Hippocampal formation (tissue), 2 donors: ENCODE measurements at places on chromosomes 13 and 19.

- no peak for DNase-seq
These were observed 174.8 kb downstream of the KDM4B start for GRCh38 chr19:5143471-5144411.

GRCh38 chr19:10858204-10858828, 10.1 kb downstream of the C19orf38 start:
- no peak for DNase-seq

GRCh38 chr19:55487924-55488687, at the start of gene SSC5D:
SSC5D (plus strand) TSS chr19:55488436; CDS start chr19:55488590, 154 bp downstream.
- DNase-seq = peak; percentile 28

DNA sequence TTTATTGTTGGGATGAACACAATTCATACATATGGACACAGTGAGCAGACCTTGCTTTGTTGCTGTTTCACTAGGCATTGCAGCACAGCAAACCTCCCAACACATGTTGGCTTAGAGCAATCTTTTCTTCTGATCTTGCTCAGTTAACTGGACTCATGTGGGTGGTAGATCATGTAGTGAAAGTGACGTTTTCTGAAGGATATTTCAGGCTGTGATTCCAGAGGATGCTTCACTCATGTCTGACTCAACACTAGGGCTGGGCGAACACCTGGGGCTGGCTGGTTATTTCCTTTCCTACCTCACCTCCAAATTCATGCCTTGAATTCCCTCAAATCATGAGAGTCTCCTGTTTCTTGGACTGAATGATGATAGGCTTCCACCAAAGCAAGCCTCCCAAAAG, 14.3 kb upstream of the LGALS13 start:
- DNase-seq = no peak

GRCh38 chr19:3224346-3225168, at the start of gene CELF5:
CELF5 (plus strand) TSS chr19:3224661; CDS start chr19:3224740, 79 bp downstream.
- peak; percentile 10 for DNase-seq

DNA sequence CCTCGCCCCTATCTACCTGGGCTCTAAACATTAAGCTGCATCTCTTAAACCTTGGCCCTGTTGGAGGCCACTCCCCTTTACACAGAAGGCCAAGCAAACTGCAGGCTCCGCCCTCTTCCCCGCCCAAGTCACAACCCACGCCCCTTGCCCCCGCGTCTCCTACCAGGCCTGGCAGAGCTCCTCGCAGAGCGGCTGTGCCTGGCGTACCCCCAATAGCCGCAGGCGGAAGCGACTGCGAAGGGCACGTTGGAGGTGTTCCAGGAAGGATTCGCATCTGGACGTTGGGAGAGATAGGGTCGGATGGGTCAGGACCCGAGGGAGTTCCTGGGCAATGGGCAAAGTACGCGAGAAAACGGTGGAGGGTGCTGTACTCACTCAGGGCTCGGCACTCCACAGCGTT, 5.9 kb downstream of the RTBDN start:
- DNase-seq = no peak

DNA sequence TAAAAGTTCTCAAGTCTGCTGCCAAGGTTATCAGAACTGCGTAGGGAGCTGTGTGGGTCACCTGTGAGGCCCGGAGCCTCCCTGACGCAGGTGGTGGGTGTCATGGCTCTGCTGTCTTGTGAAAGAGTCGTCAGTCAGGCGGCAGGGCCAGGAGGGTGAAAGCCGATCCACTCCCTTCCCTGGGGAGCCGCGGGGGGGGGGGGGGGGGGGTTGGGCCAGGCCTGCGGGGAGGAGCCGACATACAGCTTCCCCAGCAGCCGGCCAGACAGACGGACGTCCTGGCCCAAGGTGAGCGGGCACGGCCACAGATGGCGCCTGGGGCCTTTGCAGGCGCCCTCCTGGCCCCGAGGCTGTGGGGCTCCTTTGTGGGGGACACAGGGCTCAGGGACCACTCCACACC, 12.4 kb downstream of the SBNO2 start:
- DNase-seq = no peak

DNA sequence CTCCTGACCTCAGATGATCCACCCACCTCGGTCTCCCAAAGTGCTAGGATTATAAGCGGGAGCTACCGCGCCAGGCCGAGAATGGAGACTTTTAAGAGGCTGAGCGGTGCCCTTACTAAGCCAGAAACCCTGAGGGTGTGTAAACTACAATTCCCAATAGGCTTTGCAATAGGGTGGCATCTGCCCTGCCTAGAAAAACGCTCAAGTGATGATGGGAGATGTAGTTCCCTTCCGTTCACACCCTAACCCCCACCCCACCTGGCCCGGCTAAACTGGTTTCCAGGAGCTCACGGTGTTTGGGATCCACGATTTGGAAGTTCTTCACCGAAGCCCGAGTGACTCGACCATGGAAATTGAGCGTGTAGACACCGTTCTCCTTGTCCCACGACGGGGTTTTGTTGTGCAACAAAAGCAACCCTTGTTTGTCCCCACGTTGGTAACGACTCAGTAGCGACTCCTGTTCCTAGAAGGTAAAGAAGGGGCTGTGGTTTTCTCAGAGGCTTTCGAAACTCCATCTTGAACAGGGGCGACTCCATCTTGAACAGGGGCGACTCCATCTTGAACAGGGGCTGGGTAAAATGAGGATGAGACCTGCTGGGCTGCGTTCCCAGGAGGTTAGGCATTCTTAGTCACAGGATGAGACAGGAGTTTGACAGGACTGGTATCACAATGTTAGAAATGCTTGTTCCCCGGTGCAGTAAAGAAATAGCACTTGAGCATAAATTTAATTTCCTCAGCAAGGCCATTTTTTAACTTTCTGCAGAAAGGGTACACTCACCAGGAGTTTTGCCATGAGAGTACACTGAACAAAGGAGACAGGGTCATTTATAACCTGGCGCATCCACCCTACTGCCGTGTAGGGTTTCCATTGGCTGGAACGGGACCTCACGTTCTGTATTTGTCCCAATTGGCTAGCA, 9.8 kb downstream of the PPP1R15A start:
- no peak for DNase-seq

- DNase-seq = no peak
These were observed 133.7 kb downstream of the RAP2A start for GRCh38 chr13:97567510-97568243.

DNA sequence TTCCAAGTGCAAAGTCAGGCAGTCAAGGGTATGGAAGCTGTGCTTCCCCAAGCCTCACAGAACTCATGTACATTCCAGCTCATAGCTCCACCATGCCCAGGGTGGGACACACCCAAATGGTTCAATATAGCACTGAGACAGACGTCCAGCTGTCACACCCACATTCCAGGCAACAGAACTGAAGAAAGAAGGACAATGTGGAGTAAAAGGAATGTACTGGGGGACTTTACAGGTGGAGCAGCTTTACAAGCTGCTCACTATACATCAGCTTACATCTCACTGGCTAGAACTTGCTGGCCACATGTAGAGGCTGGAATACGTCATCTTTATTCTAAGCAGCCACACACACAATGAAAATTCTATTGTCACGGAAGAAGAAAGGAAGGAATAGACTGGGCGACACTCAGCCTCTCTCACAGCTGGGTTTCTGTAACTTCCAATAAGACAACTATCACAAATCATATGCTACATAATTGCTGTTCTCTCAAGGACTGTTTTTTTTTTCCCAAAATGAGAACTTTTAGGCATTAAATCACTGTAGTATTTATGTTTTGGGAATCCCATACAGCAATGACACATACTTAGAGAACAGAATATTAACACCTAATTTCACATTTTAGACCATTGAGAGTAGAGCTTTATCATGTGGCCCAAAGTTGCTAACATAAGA, 86.1 kb downstream of the KLF12 start:
- DNase-seq = no peak

DNA sequence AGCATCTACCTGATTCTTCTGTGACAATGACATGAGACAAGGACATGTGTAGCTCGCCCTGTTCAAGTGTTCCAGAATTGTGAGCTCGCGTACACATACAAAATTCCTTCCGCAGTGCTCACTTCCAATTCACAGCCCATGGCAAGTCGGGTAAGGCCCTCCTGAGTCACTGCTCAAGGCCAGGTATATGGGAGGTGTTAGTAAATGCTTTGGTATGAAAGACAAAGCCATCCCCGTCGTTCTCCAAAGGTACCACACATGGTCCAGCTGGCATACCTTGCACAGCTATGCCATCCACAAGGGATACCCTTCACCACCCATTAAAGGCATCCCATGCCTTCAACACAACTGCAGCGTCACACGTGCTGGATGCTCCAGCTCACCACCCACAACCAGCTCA, 4.4 kb upstream of the ELL start:
- DNase-seq = no peak

DNA sequence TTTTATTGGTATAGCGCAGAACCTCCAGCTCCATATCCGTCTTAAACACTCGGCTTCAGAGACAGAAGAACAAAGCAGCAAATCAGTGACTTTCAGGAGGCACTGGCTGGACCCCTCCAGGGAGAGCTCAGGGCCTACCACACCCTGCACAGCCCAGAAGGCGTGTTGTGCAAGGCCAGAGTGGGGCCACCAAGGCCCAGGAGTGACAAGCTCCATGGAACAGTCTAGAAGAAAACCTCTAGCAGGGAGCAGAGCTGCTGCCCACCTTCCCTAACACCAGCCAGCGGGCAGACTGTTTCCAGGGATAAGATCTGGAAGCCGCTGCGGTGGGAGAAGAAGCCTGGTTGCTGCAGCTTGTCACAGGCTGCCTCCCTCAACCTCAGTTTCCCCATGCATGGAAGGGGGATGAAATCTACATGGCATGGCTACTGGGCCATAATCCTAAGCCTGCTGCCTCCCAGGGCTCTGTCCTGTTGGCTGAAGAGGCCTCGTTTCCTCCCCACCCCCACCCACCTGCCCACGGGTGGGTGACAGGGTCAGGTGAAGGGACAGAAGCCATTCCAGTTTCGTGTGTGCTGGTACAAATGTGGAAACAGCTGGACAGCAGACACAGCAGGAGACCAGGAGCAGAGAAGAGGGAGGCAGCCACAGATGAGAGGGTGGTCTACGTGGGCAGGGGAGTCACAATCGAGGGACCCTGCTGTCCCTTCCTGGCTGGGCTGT, 57.4 kb downstream of the PEPD start:
- DNase-seq = no peak

GRCh38 chr13:34352958-34353357, 535.0 kb downstream of the RFC3 start:
- DNase-seq = no peak

DNA sequence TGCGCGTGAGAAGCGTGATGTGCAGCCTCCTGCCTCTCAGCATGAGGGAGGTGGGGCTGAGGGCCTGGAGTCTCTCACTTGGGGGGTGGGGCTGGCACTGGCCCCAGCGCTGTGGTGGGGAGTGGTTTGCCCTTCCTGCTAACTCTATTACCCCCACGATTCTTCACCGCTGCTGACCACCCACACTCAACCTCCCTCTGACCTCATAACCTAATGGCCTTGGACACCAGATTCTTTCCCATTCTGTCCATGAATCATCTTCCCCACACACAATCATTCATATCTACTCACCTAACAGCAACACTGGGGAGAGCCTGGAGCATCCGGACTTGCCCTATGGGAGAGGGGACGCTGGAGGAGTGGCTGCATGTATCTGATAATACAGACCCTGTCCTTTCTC, 8.7 kb downstream of the CD177 start:
- no peak for DNase-seq

- no peak for DNase-seq
These were observed 68.2 kb downstream of the STK24 start for GRCh38 chr13:98508685-98509084.

DNA sequence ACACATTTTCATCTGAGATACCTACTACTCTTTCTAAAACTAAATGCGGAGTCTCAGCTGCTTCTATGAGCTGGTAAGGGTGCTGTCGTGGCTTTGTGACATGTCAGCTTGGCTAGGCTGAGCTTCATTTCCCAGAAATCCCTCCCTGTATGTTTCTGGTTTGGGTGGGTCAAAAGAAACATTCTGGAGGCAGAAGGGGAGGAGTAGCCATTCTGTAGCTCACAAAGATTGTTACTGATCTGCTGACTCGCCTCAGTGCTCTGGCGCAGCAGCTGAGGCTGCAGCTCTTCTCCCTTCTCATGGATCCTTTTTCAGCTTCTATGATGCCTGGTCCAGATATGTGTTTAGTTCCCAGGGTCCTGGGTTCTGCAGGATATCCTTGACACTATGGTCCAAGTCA, 114.7 kb downstream of the RAP2A start:
- no peak for DNase-seq

DNA sequence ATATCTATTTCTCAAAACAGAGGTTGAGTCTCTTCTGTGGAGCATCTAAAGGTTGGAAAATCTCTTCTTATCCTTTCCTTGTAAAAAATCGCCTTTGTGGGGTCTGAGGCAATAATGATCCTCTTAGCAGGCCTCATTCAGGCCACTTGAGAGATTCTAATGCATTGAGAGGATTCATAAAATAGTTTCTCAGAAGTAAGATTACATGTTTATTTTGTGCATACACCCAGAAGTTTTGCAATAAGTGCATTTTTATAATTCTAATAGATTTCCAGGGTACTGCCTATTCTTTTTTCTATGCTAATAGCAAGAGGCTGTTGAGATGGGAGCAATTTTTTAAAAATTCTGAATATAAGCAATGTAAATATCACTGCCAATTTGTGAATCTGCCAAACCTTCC, 342.2 kb upstream of the KLF12 start:
- no peak for DNase-seq

- DNase-seq = no peak
These were observed 1255.5 kb upstream of the SLC10A2 start for GRCh38 chr13:104321756-104322155.

GRCh38 chr19:55322204-55322885, 2.8 kb downstream of the TMEM150B start:
- DNase-seq = no peak

DNA sequence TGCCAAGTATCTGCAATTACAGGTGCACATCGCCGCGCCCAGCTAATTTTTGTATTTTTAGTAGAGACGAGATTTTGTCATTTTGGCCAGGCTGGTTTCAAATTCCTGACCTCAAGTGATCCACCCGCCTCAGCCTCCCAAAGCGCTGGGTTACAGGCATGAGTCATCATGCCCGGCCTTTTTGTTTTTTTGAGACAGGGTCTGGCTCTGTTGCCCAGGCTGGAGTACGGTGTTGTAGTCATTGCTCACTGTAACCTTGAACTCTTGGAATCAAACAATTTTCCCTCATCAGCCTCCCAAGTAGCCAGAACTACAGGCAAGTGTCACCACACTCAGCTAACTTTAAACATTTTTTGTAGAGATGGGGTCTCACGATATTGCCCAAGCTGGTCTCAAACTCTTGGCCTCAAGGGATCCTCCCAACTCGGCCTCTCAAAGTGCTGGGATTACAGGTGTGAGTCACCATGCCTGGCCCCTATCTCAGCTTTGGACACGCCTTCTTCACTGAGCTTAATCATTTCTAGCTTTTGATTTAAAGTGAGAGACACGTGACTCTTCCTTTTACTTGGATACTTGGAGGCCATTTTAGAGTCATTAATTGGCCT, 4.0 kb upstream of the IRGC start:
- DNase-seq = no peak

DNA sequence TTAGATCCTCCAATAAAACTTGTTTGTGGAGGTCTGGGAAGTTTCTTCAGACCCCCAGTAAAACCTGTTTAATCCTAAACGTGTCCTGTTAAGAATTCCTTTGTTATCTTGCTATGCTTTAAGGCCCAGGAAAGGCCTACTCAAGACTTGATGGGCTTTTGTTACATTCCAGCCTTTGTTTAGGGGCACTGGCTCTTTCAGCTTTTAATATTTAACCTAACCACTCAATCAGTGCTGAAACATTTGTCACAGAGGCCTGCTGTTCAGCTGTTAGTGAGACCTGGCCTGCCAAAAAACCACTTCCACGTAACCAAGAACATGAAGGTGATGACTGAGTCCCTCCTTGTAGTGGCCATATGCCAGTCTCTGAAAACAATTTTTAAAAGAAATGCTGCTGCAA, 41.7 kb downstream of the PCDH17 start:
- DNase-seq = no peak
